ENCODE measurements at places on chromosomes 16 and 17.

- no peak for DNase-seq
Observed at GRCh38 chr17:50464121-50464520, 4.6 kb downstream of the CHAD start.

DNA sequence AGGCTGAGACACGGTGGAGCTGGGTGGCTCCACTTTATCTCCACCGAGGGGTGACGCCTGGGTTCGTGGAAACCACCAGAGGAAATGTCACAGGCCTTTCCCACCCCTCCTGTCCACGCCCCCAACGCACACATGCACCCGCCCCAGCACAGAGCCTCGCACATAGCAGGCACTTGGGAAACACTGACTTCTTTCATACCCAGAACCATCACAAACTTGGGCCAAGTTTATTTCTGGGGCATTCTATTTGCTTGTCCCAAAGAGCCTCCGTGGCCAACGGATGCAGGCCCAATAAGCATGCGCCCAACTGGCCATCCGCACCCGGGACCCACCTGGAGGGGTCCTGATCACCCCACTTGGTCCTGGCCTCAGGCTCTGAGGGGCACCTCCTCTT is 3.3 kb downstream of the BCAR1 start:
- DNase-seq, result no peak

- no peak for DNase-seq
Observed at GRCh38 chr16:1502092-1503004, 9.2 kb downstream of the TELO2 start.

DNA sequence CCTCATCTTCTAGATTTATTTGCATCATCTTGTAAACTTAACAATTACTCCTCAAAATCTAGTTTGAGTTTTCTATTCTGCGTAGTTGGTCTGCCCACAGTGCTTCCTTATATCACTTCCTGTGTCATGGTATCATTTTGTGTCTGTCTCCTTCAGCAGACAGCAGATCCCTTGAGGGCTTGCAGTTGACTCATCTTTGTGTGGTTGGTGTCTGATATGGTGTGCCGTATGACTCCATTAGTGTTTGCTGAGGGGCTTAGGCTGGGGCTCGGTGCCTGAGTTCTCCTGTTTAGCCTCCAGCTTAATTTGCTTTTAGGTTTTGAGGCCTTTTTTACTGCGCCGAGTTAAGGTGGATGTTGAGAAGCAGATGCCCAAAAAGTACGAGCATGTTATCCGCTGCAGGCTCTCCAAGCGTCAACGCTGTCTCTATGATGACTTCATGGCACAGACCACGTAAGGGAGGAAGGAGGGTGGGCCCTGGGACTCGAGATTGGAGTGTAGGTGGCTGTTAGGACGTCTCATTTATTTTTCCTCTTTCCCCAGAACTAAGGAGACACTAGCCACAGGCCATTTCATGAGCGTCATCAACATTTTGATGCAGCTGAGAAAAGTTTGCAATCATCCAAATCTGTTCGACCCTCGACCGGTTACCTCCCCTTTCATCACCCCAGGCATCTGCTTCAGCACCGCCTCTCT is 16.9 kb downstream of the SRCAP start:
- peak; percentile 85 for DNase-seq

- no peak for DNase-seq
Observed at GRCh38 chr16:29738514-29738913, 7.3 kb downstream of the C16orf54 start.

DNA sequence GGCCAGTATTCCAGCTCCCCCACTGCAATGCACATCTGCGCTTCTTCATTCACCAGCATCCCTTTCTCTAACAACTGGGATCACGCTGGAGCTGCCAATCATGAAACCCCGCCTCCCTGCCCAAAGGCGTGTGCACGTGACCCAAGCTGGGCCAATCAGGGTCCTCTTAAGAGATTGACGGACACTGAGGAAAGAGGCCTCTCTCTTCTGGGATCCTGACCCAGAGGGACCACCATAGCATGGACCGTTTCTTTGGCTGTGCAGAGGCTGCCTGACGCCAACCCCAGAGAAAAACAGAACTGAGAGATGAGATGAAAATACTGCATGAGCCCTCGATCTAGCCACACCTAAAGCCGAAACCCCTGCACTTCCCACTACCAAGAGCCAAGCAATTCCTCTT is 32.0 kb downstream of the COTL1 start:
- no peak for DNase-seq

DNA sequence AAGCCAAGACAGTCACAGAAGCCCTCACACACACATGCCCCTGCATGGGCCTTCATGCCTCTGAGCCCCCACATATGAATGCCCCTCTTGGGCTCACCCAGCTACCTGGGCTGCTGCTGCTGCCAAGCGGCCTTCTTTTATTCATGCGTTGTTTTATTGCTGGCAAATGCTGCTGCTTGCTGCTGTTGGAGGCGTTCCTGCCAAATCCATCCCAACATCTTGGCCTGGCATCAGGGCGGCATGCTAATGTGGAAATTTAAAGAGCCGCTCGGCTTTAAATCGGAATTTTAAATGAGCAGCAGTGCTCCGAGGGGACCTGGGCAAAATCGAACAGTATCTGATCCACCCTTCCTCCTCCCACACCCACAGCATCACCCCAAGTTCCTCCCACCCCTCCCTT is 39.0 kb downstream of the NEUROD2 start:
- DNase-seq, result no peak

Measured in islet precursor cell (in vitro differentiated cells).